ENCODE measurements at places on chromosomes 7 and 10. TPM values are rescaled to one million over a fixed set of nuclear protein-coding genes. Genes with fewer than 3 reads are reported as not detected.

GIMAP6 gene
- 30.1 TPM for total RNA-seq

MYO1G gene
- total RNA-seq = 1.3 TPM

CPN1 gene
- not detected for total RNA-seq

NRCAM gene
- total RNA-seq = 9.8 TPM

- no peak for DNase-seq
Measured at GRCh38 chr7:4862156-4862555, 326 bp upstream of the PAPOLB start.

DNA sequence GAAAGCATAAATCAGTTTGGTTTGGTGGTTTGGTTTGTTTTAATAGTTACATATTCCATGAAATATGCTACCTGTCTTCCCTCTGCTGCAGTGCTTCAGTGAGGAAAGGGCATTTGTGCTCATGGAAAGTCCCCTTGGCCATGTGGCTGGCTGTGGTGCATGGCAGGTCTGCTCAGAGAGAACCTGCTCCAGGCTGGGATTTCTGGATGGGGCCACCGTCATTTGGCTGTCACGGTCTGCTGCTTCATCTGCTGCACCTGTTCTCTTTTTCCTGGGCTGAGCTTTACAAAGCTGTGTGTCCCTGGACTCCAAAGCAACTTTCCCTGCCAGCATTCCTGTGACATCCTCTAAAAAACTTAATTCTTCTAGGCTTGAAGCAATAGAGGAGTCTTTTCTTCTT, 8.9 kb downstream of the CDK14 start:
- no peak for DNase-seq

- no peak for DNase-seq
Measured at GRCh38 chr7:117212969-117213877, 109.6 kb downstream of the WNT2 start.

GRCh38 chr7:7005303-7005702, 177.0 kb upstream of the C1GALT1 start:
- no peak for DNase-seq

DNA sequence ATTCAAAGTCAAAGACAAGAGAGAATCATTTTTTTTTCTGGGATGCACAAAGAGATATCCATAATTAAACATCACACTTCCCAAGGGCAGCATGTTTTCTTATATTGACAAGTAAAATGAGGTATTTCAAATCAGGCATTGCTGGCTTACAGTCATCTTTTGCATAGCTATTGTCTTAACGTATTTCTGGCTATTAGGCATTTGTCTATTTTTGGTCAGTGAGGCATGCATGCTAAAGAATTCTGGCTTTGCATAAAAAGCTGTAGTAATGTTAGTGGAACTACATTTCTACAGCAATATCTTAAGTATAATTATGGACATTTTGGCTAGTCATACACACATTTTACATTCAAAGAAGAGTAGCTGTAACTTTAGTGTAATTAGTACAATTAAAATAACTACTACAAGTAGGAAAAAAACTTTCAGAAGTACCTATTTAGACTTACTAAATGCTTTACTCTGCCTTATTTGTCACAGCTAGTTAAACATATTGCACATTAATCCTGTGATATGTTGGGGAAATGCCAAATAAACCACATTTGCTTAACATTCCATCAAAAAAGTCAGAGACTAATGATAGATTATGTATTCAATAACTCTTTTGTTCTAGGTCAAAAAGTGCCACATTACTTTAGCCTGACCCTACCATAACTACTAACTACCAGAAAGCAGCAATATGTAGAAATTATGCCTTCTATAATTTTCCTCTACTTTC, 76.4 kb downstream of the RELN start:
- DNase-seq = no peak

DNA sequence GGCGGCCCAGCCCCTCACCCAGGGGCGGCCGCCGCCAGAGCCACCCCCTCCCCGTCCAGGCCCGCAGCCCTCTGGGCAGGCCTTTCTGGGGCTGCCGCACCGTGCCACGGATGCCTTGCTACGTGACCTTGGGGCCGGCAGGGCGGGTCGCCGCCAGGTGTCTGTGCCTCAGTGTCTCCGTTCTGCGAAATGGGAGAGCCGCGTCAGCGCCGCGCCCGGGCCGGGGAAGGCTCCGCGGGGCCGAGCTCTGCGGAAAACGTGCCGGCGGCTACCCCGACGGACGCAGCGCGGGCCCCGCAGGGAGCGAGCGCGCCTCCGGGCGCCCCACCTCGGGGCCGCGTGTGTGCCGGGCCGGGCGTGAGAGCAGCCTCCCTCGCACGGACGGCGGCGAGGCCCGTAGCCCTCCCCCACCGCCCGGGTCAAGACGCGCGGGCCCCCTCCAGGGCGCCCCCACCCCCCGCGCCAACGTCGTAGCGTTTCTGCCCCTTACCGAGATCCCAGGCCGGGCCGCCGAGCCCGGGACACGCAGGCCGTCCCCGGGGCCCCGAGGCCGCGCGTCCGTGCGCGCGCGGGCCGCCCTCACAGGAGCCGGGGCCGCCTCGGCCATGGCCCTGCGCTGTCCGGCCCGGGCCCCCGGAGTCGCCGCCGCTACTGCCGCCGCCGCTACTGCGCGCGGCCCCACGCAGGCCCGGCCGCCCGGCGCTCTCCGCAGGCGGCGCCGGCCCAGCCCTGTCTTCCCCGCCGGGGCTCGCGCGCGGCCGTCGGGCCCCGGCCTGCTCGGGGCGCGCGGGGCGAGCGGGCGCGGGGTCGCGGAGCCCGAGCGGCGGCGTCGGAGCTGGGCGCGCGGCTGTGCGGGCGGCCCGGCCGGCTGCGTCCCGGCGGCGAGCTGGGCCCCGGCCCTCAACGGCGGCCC, 1.1 kb downstream of the ZNF777 start:
- DNase-seq = no peak

- DNase-seq = no peak
Measured at GRCh38 chr10:132306864-132307751, 642 bp downstream of the STK32C start.

DNA sequence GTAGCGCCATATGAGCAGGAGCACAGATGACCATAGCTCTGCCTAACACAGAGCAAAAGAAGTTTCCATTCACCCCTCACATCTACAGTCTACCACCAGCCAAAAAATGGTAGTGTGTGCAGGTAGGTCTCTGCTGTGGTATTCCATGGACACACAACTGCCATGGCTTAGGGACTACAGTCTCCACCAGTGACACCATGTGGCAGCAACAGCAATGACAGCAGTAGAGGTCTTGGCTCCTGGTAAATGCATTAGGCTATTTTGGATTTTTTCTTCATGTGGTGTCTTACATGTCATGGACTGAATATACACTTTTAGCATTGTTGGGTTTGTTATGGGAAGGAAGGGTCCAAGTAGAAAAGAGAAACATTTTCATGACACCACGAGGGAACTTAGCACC, 70.1 kb upstream of the CABCOCO1 start:
- no peak for DNase-seq

GRCh38 chr10:119663866-119664698, 12.9 kb downstream of the BAG3 start:
- no peak for DNase-seq

Measured in esophagus squamous epithelium (tissue), 5 donors.